ENCODE measurements at places on chromosomes 2 and 18. TPM values are rescaled to one million over a fixed set of nuclear protein-coding genes. Genes with fewer than 3 reads are reported as not detected.

Gene GKN1
- total RNA-seq, result not detected

Gene CPO
- total RNA-seq, result not detected

Gene FAM110C
- 0.07 TPM for total RNA-seq

Gene LOXHD1
- not detected for total RNA-seq

Gene RFTN2
- 3.5 TPM for total RNA-seq

Gene SH2D6
- total RNA-seq, result 0.36 TPM

Gene DYSF
- total RNA-seq, result 2.3 TPM

Gene TMEM178A
- total RNA-seq, result 0.86 TPM

Gene SERPINE2
- 2,691 TPM for total RNA-seq

Gene DCC
- total RNA-seq, result not detected

Gene PLGLB1
- 0.40 TPM for total RNA-seq

Gene MALL
- 48.5 TPM for total RNA-seq

Gene RTKN
- 16.3 TPM for total RNA-seq

Gene IL36A
- total RNA-seq, result not detected

Gene ABCB11
- total RNA-seq, result 0.13 TPM

Gene FHOD3
- total RNA-seq, result 7.0 TPM

Gene BOLL
- total RNA-seq, result not detected

Gene DSEL
- total RNA-seq, result 53.5 TPM

Gene CLEC4F
- total RNA-seq, result not detected

Gene TUBA4B
- not detected for total RNA-seq

Gene PCARE
- total RNA-seq, result not detected

Gene RAB31
- total RNA-seq, result 55.3 TPM

Gene DNAH7
- total RNA-seq, result 0.46 TPM

Gene UGT1A10
- 0.10 TPM for total RNA-seq

Gene ANKRD30BL
- total RNA-seq, result not detected

Gene ITGB6
- 0.40 TPM for total RNA-seq

Gene CD302
- 5.2 TPM for total RNA-seq

Gene IL1A
- 0.85 TPM for total RNA-seq

Gene REG1B
- not detected for total RNA-seq

Gene CFAP65
- total RNA-seq, result 0.03 TPM

Gene TNS1
- total RNA-seq, result 297 TPM

Gene ERBB4
- 2.6 TPM for total RNA-seq

Gene MDH1B
- total RNA-seq, result 0.33 TPM

Gene COL4A4
- total RNA-seq, result 7.7 TPM

Gene FBXO48
- total RNA-seq, result 0.39 TPM

Gene FSHR
- not detected for total RNA-seq

Gene MAP2
- total RNA-seq, result 10.7 TPM

Gene LINC00305
- total RNA-seq, result not detected

Gene INPP1
- total RNA-seq, result 8.0 TPM

Gene DSC3
- 0.46 TPM for total RNA-seq

Gene THSD7B
- total RNA-seq, result 1.4 TPM

Gene FN1
- total RNA-seq, result 31,457 TPM

Gene LONRF2
- total RNA-seq, result 0.52 TPM

Gene ALKAL2
- not detected for total RNA-seq

Gene SPDYA
- 0.91 TPM for total RNA-seq

Gene CCNYL1
- 22.7 TPM for total RNA-seq

Gene SCN2A
- 2.7 TPM for total RNA-seq

Gene SANBR
- total RNA-seq, result 10.4 TPM

Gene KLHL14
- total RNA-seq, result not detected

Gene UBE2E3
- total RNA-seq, result 62.7 TPM

Gene REG3G
- not detected for total RNA-seq

Gene IGFBP5
- total RNA-seq, result 1,272 TPM

Gene SLC11A1
- total RNA-seq, result 0.13 TPM

Gene PARD3B
- 13.6 TPM for total RNA-seq

Gene KLHL29
- total RNA-seq, result 6.8 TPM

Gene DES
- total RNA-seq, result 3.0 TPM

Gene HOXD13
- not detected for total RNA-seq

Gene DNAH6
- total RNA-seq, result 0.13 TPM
